ENCODE measurements at places on chromosomes 5 and 9.

DNA sequence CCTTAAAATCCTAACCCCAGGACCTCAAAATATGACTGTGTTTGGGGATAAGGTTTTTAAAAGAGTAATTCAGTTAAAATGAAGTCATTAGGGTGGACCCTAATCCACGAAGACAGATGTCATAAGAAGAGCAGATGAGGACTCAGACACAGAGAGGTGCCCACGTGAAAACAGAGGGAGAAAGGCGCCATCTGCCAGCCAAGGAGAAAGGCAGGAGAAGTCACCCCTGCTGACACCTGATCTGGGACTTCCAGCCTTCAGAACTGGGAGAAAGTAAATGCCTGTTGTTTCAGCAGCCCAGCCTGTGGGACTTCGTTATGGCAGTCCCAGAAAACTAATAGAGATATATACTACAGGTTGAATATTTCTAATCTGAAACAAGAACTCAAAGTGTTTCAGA is 67.4 kb downstream of the ROR2 start:
- no peak for DNase-seq

GRCh38 chr5:175921061-175921730 is 46.9 kb downstream of the THOC3 start:
- no peak for DNase-seq

DNA sequence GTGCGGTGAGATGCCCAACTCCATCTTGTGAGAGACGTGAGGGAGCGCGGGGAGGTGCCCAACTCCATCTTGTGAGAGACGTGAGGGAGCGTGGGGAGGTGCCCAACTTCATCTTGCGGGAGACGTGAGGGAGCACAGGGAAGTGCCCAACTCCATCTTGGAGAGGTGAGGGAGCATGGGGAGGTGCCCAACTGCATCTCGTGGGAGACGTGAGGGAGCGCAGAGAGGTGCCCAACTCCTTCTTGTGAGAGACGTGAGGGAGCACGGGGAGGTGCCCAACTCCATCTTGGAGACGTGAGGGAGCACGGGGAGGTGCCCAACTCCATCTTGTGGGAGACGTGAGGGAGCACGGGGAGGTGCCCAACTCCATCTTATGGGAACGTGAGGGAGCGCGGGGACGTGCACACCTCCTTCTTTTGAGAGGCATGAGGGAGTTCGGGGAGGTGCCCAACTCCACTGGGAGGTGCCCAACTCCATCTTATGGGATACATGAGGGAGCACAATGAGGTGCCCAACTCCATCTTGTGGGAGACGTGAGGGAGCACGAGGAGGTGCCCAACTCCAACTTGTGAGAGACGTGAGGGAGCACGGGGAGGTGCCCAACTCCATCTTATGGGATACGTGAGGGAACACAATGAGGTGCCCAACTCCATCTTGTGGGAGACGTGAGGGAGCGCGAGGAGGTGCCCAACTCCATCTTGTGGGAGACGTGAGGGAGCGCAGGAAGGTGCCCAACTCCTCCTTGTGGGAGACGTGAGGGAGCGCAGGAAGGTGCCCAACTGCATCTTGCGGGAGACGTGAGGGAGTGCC is 235.4 kb downstream of the CACNA1B start:
- DNase-seq: no peak

- peak; percentile 92 for DNase-seq
These were observed 38.9 kb downstream of the SLC35D2 start for GRCh38 chr9:96344458-96345180.

GRCh38 chr5:138974227-138975063 is 99.3 kb upstream of the LRRTM2 start:
- DNase-seq: no peak

GRCh38 chr9:108543251-108543778 is 312.5 kb downstream of the ACTL7B start:
- no peak for DNase-seq

- no peak for DNase-seq
These were observed 169.6 kb upstream of the SNX2 start for GRCh38 chr5:122605236-122605635.

GRCh38 chr5:141560725-141561483 is 57.9 kb downstream of the DIAPH1 start:
- DNase-seq: peak; percentile 93

- DNase-seq: no peak
These were observed 1606.2 kb upstream of the NUDT12 start for GRCh38 chr5:105168806-105169205.

DNA sequence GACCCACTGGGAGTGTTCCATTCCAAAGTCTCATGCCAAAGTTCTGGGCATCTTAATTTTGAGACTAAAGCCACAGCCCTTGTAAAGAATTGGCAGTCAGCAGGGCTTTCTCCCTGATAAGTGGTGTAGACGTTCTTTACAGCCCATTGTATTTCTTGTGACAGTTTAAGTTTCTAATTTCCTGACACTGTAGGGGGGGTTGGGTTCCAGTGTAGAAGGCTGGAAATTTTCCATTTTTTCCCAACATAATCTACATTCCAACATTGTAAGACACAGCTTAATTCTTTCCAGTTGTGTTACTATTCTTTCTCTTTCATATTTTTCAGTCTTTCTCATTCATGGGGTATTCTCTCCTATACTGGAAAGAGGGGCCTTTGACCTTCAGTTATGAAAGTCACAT is 121.1 kb downstream of the FBXL7 start:
- DNase-seq: peak; percentile 27

DNA sequence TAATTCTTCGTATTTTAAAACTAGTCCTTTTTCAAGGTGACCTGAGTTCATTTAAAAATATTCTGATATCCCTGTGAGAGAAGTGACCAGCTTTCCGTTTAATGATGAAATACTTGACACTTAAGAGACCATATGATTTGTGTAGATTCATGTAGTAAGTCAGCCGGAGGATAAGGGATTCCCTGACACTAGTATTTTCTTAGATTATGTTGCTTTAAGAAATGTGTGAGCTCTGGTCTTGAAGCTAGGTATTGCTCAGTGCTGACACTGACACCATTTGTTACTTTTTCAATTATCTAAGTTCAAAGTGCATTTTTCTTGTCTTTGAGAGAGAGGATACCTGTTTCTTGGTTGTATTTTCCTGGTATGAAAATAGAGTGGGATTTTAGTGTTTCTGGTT is 4.2 kb downstream of the NIPBL start:
- DNase-seq: no peak

DNA sequence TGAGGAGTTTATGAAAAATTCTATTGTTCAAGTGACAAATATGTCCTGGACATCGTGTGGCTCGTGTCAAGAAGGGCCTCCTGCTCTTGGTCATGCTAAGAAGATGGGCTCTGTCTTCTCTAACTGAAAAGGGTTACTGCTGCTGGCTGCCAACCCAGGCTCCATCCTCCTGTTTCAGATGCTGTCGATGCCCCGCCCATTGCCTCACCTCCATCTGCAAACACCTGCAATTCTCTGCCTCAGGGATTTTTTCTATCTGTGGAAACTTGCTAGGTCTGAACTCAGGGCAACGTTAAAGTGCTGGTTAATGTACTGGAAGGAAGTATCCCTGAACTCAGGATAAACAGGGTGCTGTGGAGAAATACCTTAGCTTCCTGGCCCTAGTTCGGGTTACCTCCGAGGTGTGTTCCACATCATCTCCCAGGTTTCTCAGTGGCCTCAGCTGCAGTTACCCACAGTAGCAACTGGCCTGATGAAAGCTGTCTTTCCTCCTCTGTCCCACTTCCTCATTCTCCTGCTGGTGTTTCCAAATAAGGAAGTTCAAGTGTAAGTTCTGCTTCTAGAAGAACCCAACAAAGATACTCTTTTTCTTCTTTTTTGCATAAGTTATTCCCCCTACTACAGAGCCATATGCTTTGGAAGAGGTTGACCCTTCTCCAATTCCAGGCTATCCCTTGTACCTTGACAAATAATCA is 151.7 kb upstream of the SMIM23 start:
- DNase-seq: no peak

DNA sequence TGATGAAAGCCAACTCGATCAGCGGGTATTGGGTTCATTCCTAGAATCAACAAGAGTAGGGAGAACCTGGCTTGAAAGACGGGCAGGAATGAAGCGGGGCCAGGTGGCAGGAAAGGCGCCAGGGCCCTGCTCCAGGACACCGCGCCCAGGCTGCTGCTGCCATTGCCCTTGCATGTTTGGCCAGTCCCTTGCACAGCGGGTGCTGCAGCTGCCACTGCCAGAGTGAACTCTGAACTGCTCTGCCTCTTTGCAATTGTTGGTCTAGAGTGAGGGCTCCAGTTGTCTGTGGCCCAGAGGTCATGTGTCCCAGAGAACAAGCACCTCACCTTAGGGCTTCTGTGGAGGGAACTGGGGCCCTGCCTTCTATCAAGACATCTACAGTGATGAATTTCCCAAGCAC is 24.0 kb upstream of the CARTPT start:
- no peak for DNase-seq

DNA sequence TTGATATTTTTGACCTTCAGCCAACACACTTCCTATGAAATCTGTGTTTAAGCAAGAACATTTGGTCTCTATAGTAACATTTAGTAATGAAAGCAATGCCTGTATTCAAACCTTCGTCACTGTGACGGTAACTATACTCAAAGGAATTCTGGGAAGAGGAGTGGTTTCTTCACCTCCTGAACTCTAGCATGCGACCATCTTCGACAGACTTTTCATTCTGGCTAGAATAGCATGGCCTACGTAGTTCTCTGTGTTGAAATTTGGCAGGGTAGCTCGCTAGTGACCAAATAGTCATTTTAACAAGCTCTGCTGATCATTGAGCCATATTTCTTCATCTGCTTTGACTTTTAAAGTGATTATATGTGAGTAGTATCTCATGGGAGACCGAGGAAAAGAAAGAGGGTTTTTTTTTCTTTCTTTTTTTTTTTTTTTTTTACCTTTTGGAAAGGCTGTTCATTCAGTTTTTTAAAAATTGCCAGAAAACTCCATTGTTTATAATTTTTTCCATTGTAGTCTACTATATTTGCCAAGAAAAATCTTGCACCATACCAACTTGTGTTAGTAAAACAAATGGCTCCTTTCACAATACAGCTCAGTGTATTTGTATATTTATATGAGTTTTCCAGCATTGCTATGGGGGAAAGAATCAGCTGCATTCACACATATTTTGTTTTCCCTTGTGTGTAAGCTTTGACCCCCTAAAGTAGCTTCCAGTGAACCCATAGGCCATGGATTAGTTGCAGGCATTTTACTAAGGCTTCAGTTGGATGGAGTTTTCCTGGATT is 166.8 kb downstream of the NNT start:
- peak; percentile 95 for DNase-seq

DNA sequence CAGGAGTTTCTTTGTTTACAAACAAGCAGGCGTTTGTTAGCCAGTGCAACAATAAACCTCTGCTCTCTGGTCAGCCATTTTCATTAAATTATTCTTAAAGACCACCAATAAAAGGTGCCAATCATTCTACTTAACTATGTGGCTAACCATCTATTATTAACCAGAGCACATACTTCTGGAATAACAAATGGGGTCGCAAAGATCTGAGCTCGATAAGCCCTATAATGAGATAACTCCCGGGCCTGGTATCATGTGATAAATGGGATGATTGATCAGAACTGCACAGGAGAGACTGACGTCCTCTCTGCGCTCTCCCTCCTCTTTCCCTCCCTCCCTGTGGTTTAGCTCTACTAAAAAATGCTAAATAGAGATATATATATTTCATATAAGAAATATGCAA is 488.2 kb downstream of the NTRK2 start:
- DNase-seq: no peak

GRCh38 chr5:124760608-124761007 is 14.2 kb upstream of the ZNF608 start:
- DNase-seq: no peak

- DNase-seq: no peak
These were observed 50.8 kb downstream of the ALDH7A1 start for GRCh38 chr5:126544087-126544740.

DNA sequence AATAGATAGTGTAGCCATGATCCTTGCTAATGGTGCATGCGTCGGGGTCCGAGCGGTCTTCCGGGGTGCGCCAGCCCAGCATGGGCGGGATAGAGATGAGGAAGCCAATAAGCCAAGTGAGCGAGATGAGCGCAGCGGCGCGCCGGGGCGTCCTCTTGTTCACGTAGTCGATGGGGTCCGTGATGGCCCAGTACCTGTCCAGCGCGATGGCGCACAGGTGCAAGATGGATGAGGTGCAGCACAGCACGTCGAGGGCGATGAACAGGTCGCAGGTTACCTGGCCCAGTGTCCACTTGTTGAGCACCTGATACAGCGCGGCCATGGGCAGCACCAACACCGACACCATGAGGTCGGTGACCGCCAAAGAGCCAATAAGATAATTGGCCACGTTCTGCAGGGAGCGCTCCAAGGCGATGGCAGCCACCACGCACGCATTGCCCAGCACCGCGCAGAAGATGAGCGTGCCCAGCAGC is 1.1 kb downstream of the HTR1A start:
- no peak for DNase-seq
